ENCODE measurements at places on chromosomes 13 and 19.

GRCh38 chr13:20701461-20701860, 2.0 kb upstream of the IL17D start:
- no peak for DNase-seq

DNA sequence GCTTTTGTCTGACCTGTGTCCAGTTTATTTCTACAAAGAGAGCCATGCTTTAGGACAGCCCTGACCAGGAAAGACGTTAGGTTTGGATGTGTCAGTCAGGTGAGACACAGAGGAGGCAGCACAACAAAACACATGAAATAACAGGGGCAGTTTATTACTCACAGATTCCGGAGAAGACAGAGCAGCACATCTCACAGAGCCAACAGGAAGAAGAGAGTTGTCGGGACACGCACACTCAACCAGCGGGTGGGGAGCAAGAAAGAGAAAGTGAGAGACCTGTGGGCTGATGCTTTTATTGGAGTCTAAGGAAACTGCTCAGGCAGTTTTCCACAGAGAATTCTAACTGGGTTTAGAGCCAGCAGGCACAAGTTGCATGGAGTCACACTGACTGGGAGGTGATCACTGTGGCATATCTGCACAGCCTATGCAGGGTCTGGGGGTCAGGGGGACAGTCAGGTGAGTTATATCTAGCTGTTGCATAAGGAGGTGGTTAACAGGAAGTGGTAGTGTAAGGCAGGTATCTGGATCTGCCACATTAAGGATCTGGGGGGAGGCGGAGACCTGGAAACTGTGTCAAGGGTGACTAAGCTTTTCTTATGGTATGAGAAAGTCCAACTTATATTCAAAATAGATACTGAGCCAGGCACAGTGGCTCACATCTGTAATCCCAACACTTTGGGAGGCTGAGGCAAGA, 24.1 kb upstream of the CEACAM20 start:
- no peak for DNase-seq

- no peak for DNase-seq
These were observed 243.6 kb downstream of the NDFIP2 start for GRCh38 chr13:79724348-79725103.

DNA sequence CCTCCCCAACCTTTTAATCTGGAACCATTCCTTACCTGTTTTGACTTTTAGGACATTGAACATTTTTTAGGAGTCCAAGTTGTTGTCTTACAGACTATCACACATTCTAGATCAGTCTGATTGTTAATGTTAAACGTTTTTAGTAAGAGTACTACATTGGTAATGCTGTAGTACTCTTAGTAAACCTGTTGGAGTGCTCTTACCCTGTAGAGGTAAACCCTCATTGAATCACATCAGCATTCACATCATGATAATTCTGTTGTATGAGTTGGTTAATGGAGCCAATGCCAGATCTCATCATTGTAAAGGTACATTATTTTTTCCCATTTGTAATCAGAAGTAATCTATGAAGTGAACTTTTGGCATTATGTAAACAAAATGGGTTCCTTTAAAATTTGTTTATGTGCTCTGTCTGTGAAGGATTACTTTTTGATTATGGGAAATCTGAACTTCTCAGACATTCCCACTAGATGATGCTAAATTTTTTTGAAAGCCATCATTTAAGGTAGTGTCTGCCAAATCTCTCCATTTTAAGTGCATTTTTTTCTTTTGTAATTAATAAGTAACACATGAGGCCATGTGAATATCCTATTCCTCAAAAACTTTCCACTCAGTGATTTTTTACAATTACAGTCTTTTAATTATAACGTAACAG, 55.2 kb downstream of the VWA8 start:
- DNase-seq, result peak; percentile 16

DNA sequence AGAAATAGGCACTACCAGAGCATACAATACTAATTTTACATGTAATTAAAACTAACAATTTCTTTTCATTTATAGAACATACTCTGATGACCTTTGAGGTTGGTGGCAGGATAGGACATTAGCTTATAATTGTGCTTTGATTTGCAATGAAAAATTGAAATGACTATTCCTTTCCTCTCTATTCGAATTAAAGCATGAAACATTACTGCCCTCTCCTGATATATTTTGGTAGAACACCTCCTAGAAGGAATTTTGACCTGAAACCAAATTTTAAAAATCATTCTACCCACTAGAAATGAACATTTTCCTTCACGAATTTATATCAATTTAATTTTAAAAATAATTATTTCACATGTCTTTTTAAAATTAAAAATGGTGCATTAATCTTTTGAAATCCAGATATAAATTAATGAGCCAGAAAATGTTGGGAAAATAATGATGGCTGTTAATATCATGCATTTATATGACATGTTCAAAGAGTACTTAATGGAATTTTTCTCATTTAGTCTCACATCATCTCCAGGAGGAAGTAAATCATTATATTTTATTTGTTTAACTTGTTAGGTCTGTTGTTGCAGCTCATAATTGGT, 556.3 kb upstream of the ARGLU1 start:
- DNase-seq, result peak; percentile 44

All from NCI-H2081 (cell line).